ENCODE measurements at places on chromosomes 5 and 9.

DNA sequence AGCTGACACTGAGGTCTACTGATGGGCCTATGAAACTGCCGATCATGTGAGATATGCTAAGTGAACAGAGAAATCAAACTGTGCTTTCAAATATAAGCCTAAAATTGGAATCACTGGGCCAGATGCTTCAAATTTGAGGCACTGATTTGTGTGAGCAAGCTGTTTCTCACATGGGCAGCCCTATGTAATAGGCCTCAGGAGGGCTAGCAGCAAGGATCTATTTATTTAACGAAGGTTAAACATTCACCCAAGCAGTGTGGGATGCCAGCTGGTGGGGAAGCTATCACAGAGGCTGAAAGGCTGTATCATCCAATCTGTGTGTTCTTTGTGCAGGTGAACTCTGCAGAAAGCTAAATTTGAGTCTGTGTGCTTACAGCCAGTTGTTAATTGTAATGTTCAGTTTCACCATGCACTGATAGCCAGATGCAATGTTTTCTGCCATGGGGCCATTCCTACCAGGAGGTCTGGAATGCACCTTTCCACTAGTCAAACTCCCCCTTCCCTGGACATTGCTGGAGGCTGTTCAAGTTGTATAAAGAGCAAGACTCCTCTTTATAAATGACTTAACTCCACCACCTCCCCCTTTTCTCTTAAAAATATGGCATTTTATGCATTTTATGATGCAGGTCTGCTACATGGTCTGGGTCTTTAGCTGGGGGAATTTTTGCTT, 228.9 kb downstream of the SH3GL2 start:
- DNase-seq = no peak

DNA sequence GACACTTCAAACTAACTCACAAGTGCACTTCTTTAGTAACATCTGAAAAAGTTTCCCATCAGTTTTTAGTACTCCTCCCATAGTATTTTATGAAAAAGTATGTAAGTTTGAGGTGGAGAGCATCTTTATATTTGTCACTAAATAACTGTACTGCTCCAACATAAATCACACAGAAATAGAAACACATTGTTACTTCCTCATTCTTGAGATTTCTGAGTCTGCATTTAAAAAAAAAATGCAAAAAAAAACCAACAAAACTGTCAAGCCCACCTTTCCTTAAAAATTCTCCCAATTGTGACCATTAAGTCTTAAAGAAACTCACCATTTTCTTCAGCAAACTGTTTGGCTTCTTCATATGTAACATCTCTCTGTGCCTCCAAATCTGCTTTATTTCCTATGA, 18.7 kb downstream of the RAB14 start:
- DNase-seq = no peak

- no peak for DNase-seq
These were observed 326.1 kb downstream of the EDIL3 start for GRCh38 chr5:84058561-84058960.

GRCh38 chr5:154895606-154896561, 37.5 kb downstream of the CNOT8 start:
- no peak for DNase-seq

DNA sequence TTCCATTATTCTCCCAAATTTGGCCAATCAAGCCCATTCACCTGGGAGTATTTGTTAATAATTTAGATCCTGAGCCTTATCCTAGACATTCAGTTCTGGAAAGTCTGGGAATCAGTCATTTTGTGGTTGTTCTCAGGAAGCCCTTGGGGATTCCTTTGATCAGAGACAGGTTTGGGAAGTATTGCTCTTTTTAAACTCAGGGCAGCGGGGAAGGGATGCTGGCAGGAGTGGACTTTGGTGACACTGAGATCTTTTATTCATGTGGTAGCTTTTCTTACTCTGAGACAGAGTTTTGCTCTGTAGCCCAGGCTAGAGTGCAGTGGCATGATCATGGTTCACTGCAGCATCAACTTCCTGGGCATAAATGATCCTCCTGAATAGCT, 586.9 kb downstream of the RAB3C start:
- DNase-seq = no peak

DNA sequence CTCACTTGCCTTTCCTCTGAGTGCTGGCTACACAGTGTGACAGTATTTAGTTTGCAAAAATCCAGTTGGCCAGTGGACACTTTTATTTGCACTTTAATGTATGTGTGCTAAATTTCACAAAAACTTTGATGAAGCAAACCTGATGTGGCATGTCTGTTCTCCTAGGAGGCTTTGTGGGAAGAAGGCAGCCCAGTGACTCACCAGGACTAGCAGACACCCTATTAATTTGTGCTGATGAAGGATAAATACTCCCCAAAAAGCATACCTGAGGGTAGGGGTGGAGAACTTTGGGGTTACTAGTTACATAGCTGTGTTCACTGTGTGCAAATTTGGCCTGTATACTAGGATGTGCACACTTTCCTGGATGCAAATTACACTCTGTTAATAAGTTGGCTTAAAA, 39.3 kb upstream of the IPPK start:
- no peak for DNase-seq

DNA sequence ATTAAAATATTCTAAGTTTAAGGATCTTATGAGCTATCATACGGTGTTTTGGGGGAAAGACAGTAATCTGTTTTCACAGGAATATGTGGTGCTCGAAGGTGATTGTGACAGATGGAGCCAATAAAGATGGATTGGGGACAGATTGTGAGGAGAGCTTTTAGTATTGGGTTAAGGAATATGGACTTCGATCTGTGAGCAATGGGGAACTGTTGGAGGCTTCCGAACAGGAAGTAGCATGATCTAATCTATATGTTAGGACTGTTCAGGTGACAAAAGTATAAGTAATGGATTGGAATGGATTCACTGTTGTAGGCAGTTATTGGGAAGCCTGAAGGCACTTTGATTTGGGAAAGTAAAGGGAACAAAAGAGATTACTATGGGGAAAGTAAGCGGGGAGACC, 7.4 kb upstream of the ELL2 start:
- no peak for DNase-seq

DNA sequence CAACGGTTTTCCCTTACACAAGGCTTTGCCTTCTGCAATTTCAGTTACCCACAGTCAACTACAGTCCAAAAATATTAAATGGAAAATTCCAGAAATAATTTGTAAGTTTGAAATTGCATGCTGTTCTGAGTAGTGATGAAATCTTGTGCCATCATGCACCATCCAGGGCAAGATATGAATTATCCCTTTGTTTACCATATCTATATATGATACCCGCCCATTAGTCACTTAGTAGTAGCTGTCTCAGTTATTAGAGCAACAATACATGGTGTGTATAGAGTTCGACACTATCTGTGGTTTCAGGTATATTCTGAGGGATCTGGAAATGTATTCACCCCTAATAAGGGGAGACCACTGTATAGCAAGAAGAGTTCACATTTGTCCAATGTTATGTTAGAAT, 29.4 kb downstream of the ERBIN start:
- DNase-seq = no peak

DNA sequence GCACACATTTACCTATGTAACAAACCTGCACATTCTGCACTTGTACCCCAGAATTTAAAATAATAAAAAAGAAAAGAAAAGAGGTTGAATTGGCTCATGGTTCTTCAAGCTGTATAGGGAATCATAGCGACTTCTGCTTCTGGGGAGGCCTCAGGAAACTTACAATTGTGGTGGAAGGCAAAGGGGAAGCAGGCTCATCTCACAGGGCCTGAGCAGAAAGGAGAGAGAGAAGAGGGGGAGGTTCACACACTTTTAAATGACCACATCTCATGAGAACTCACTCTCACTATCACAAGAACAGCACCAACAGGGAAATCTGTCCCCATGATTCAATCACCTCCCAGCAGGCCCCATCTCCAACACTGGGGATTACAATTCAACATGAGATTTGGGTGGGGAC, 214.6 kb downstream of the CDK5RAP2 start:
- DNase-seq = peak; percentile 19

DNA sequence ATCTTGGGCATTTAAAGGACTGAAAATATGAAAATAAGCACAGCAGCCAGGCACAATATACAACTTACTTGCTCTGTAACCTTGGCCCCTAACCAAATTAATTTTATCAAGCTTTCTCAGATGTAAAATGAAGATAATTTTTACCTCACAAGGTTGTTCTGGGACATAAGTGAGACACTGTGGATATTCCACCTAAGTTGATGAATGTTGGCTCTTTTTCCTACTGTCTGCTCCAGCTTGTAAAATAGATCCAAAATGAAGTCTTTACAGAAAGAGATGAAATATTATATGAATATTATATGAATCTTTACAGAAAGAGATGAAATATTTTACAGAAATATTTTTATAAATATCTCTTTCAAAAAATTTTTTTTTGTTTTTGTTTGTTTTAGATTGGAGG, 270.1 kb downstream of the DNAH5 start:
- DNase-seq = no peak

GRCh38 chr5:16304846-16305245, 125.3 kb upstream of the MARCHF11 start:
- no peak for DNase-seq
